ENCODE measurements at places on chromosomes 4 and X. TPM values are rescaled to one million over a fixed set of nuclear protein-coding genes. Genes with fewer than 3 reads are reported as not detected.

DNA sequence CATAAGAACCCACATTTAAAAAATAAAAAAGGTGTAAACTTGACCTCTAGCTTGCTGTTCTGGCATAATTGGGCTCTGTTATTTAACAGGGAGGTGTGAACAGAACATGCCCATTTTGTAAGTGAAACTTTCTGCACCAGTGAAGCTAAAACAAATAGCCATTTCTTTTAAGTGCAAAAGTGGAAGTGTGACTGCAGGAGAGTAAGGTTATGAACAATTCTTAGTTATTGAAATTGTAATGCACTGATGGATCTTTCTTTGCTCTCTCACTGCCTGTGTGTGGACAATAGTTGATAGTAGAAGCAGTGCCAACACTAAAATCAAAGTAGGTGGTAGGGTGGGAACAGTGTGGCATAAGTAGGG lies 12.6 kb downstream of the P2RY10 start:
- no peak for DNase-seq

DNA sequence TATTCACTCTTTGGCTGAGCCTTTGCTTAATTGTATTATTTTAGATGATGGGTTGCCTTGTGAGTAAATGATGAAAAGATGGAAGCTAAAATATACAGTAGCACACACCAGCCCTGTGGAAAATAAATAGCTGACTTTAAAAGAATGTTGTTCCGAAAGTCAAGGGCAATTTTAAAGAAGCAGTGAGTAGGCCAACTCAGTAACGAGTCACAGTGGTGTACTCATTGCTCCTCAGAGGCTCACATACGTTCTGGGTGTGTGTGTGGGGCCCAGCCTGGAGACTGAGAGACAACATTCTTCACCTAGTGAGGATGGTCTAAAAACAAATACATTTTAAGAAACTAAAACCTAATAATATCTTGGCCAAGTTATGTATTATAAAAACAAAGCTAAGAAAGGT lies 640.3 kb downstream of the TRIML1 start:
- DNase-seq, result no peak

DNA sequence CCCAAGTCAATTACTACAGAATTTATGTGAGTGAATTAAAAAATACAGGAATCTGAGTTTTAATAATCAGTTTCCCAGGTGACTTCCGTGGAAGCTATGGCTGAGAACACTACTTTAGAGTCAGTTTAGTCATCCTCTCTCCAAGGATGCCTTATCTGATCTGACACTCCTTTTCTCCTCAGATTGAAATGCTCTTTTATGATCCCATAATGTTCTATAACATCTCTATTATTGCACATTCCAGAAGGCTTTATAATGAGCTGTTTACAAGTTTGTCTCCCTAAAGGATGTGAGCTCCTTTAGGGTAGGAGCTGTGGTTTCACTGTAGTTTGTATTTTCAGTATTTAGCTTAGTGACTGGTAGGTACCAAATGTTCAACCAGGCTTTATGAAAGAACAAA lies 90.0 kb downstream of the GPRIN3 start:
- no peak for DNase-seq

GRCh38 chrX:153845842-153846241 lies 15.5 kb upstream of the PDZD4 start:
- no peak for DNase-seq

GRCh38 chr4:81453024-81453423 lies 18.7 kb downstream of the RASGEF1B start:
- DNase-seq, result no peak

The CABS1 gene
- not detected for total RNA-seq

The AR gene
- 9.7 TPM for total RNA-seq

The PCDH11X gene
- total RNA-seq, result 8.3 TPM

The REPS2 gene
- 0.12 TPM for total RNA-seq

The FAT4 gene
- 12.3 TPM for total RNA-seq

The EDA2R gene
- total RNA-seq, result 32.2 TPM

The SCARB2 gene
- total RNA-seq, result 137 TPM

The CORIN gene
- total RNA-seq, result 0.12 TPM

The NPY2R gene
- not detected for total RNA-seq

Measured in NCI-H460 (cell line).